Stimulated activated memory B cell treated with anti-CD40 and anti-IgM and Interleukin-4, amounts not matched to agents 10 μg/mL and 1 μg/mL and 100 μg/mL, for 72 hours (primary cell): ENCODE measurements at places on chromosomes 4 and X.

GRCh38 chr4:138859254-138859653, 156.3 kb upstream of the NOCT start:
- H3K4me1 ChIP-seq, result no peaks in the 10 kb centered on the region
- no peak for ATAC-seq
- no peak overlapping the region for H3K27ac ChIP-seq
- H3K27me3 ChIP-seq, result peaks cover 28% of the 10 kb centered on the region
- H3K36me3 ChIP-seq, result no peaks in the 10 kb centered on the region

DNA sequence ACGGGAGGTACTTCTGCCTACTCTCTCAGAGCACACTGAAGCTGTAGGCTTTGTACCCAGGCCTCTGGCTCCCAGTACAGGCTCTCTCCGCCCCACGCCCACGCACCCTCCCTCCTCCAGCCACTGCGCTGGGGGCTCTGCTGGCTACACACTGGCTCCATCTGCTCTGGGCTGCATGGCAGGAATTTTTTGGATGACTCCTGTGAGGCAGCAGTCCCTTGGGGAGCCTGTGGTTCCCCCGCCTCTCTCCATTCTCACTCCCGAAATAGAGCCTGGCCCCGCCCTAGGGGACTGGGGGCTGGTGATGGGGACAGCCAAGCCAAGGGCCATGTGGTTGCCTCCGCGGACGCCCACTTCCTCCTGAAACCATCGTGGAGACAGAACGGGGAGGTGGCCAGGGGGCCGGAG, 58.1 kb upstream of the ADRA2C start:
- peaks cover 12% of the 10 kb centered on the region for H3K4me1 ChIP-seq
- H3K27ac ChIP-seq, result no peak overlapping the region
- H3K4me3 ChIP-seq, result no peak overlapping the region
- H3K27me3 ChIP-seq, result peaks cover 38% of the 10 kb centered on the region

- H3K36me3 ChIP-seq, result no peaks in the 10 kb centered on the region
- no peak for ATAC-seq
- H3K27me3 ChIP-seq, result no peaks in the 10 kb centered on the region
- H3K4me3 ChIP-seq, result no peak overlapping the region
Observed at GRCh38 chr4:84915396-84915780, 51.1 kb downstream of the WDFY3 start.

GRCh38 chr4:41209901-41210300, 4.4 kb downstream of the APBB2 start:
- no peaks in the 10 kb centered on the region for H3K36me3 ChIP-seq
- no peak overlapping the region for H3K4me3 ChIP-seq
- no peak for ATAC-seq
- H3K27me3 ChIP-seq, result peaks cover 54% of the 10 kb centered on the region

DNA sequence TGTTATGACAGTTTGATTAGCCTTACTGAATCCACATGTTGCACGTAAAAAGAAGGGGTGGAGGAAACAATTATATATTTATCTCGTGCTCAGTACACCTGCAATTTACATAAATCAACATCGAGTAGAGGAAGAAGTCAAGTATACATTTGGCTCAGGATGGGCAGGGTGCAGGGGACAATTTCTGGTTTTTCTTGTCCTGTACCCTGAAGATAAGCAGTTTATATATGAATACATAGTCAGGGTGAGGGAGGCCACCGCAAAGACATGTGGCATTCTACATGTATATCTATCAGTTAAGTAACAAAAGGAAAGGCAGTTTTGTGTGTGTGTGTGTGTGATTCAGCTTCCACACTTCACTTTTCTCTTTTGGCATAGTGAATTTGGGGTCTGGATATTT, 11.1 kb upstream of the EREG start:
- no peak for ATAC-seq
- peaks cover 16% of the 10 kb centered on the region for H3K27me3 ChIP-seq
- H3K4me3 ChIP-seq, result no peak overlapping the region
- H3K4me1 ChIP-seq, result no peaks in the 10 kb centered on the region
- no peaks in the 10 kb centered on the region for H3K36me3 ChIP-seq

DNA sequence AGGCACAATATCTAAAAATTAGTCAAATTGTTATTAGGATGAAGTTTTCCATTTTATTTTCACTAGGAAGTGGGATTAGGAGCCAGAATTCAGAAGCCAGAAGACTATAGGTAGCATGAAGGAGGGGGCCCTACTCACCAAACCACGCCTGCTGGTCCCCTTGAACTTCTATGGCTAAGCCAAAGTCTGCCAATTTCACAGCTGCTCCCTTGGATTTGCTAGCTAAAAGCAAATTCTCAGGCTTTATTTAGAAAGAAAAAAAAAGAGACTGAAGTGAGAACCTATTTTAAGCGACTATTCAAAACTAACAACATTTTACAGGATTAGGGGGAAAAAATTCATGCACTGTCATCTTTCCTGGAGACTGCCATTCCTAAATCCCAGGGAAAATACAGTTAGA, 224.3 kb downstream of the CAMK2D start:
- H3K4me1 ChIP-seq, result no peaks in the 10 kb centered on the region
- no peak overlapping the region for H3K27ac ChIP-seq
- peaks cover 36% of the 10 kb centered on the region for H3K36me3 ChIP-seq
- no peak for ATAC-seq
- no peaks in the 10 kb centered on the region for H3K27me3 ChIP-seq
- H3K4me3 ChIP-seq, result no peak overlapping the region

DNA sequence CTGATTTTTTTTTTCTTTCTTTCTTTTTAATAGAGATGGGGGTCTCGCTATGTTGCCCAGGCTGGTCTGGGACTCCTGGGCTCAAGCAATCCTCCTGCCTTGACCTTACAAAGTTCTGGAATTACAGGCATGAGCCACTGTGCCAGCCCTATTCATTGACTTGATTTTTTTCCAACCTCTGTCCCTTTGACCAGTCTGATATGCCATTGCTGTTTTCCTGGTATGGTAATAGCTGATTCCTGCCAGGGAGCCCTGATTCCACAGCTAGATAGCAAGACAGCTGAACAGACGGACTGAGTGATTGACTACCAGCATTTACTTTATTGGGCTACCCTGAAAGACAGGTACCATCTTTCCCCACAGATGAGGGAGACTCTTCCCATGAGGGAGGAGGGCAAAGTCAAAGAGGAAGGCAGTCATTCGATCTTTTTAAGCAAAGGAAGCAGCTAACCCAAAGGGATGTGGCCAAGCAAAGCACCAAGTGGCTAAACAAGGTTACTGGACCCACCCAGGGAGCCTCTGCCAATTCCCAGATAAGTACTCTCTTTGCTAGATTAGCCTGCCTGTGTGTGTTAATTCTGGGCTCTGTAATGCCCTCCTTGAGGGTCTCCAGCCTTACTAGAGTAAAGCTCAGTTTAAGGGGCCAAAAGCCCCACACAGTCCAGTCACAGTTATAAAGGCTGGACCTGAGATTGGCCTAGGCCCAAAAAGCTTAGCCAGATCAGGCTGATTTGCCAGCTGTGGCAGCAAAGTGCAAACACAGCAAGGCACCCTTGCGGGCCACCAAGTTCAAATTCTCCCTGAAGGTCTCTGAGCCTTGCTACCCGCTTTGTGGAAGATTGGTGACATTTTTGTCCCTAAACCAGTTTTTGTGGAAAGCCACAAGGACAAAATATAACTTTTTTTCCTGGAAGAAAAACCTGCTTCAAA, 192.4 kb upstream of the GPC4 start:
- H3K4me3 ChIP-seq, result no peak overlapping the region
- H3K27ac ChIP-seq, result no peak overlapping the region
- no peak for ATAC-seq
- peaks cover 11% of the 10 kb centered on the region for H3K27me3 ChIP-seq
- no peaks in the 10 kb centered on the region for H3K36me3 ChIP-seq

DNA sequence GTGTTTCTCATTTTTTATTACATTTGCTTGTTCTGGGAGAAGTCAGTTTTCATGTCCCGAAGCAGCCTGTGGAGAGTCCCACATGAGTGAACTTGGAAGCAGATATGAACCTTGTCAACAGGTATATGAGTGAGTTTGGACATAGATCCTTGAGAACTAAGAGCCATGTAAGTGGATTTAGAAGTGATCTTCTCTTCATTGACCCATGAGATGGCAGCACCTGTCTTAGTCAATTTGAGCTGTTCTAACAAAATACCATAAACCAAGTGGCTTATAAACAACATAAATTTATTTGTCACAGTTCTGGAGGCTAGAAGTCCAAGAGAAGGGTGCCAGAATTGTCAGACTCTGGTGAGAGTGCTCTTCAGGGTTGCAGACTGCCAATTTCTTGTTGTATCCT, 1043.8 kb downstream of the ADGRL3 start:
- H3K27ac ChIP-seq, result no peak overlapping the region
- no peak for ATAC-seq
- H3K4me1 ChIP-seq, result no peaks in the 10 kb centered on the region
- H3K4me3 ChIP-seq, result no peak overlapping the region
- H3K27me3 ChIP-seq, result no peaks in the 10 kb centered on the region
- no peaks in the 10 kb centered on the region for H3K36me3 ChIP-seq

- no peaks in the 10 kb centered on the region for H3K36me3 ChIP-seq
- no peak overlapping the region for H3K27ac ChIP-seq
- H3K4me1 ChIP-seq, result no peaks in the 10 kb centered on the region
- no peaks in the 10 kb centered on the region for H3K27me3 ChIP-seq
Observed at GRCh38 chrX:54509400-54509799, 13.4 kb upstream of the FGD1 start.

- H3K27ac ChIP-seq, result peak overlapping the region; percentile 51
- H3K4me3 ChIP-seq, result peak overlapping the region; percentile 38
- H3K4me1 ChIP-seq, result peaks cover 62% of the 10 kb centered on the region
- H3K27me3 ChIP-seq, result no peaks in the 10 kb centered on the region
Observed at GRCh38 chrX:13697455-13697854, 8.5 kb downstream of the RAB9A start.

DNA sequence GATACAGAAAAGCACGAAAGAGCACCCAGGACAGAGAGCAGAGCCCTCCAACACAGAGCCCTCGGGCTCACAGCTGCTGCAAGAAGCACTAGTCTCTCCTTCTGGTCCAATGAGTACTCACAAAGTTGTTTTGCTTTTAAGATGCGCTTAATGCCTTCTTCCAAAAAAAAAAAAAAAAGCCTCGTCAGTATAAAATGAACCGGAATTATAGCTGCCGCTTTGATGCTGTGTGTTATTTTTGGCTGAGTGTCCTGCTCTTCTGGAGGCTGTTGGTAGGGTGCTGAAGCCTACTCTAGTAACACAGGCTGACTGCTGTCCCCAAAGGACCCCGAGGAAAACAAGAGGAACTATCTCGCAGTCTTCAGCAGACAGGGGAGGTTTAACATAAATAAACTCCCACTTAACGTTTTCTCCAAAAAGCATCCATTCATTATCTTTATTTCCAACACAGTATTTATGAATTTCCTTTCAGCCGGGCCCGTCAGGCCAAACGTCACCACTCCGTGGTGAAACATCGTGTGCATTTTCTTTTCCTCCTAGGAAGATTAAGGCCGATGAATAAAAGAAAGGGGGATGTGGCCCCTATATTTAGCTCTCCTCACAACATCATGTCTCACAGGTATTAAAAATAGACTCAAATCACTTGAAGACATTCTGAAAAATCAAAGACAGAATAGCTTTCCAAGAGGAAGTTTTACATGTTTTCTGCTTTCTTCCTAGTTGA, 213.7 kb upstream of the PPARGC1A start:
- no peak overlapping the region for H3K4me3 ChIP-seq
- no peaks in the 10 kb centered on the region for H3K4me1 ChIP-seq
- H3K27ac ChIP-seq, result no peak overlapping the region
- ATAC-seq, result no peak

GRCh38 chr4:169080981-169081380, 70.9 kb upstream of the CBR4 start:
- ATAC-seq, result no peak
- H3K27ac ChIP-seq, result peak overlapping the region; percentile 54
- no peaks in the 10 kb centered on the region for H3K27me3 ChIP-seq
- H3K4me3 ChIP-seq, result no peak overlapping the region
- no peaks in the 10 kb centered on the region for H3K36me3 ChIP-seq

DNA sequence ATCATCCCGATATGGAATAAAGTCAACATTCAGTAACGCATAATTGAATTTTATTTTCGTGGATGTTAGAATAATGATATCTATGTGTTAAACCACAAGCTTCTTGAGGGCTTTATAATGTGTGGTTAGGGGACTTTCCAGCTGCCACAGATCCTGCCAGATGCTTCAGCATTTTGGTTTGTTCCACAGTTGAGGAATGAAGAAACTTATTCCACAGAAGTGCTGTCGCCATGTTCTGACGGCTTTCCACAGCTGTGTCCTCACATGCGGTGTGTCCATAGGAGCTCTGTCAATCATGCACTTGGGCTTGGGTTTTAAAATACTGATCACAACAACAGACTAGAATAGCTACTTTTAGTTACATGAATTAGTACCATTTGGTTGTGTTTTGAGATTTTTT, 411.9 kb downstream of the TRIML1 start:
- H3K4me1 ChIP-seq, result no peaks in the 10 kb centered on the region
- no peaks in the 10 kb centered on the region for H3K27me3 ChIP-seq
- ATAC-seq, result no peak
- H3K27ac ChIP-seq, result no peak overlapping the region
- no peaks in the 10 kb centered on the region for H3K36me3 ChIP-seq

GRCh38 chr4:45741897-45742296, 382.0 kb downstream of the GABRG1 start:
- H3K4me3 ChIP-seq, result no peak overlapping the region
- H3K27me3 ChIP-seq, result no peaks in the 10 kb centered on the region
- no peak overlapping the region for H3K27ac ChIP-seq
- no peak for ATAC-seq

- no peak overlapping the region for H3K4me3 ChIP-seq
- no peaks in the 10 kb centered on the region for H3K4me1 ChIP-seq
- no peaks in the 10 kb centered on the region for H3K27me3 ChIP-seq
- no peak for ATAC-seq
Observed at GRCh38 chrX:137916090-137916746, 350.3 kb downstream of the ZIC3 start.

DNA sequence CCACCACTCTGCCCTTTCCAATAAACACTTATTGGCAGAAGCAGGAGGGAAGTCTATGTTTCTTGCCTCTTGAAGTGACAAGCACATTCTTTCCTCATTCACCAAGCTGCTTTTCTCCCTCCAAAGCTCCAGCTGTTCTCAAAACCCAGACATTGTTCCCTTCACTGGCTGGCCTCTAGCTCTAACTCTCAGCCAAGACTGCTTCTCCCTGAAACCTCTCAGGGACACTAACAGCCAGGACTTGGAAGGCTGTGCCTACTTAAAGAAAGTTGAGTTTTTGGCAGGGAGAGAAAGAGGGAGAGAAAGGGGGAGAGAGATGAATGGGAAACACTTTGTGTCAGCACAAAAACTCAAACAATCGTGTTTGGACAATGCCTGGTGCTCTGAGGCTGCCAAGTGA, 99.5 kb downstream of the COX18 start:
- no peaks in the 10 kb centered on the region for H3K4me1 ChIP-seq
- H3K27ac ChIP-seq, result no peak overlapping the region
- no peaks in the 10 kb centered on the region for H3K36me3 ChIP-seq

- peak within 1 kb of the TSS; percentile 90 for H3K27ac ChIP-seq
- peak within 1 kb of the TSS; percentile 86 for H3K4me3 ChIP-seq
- H3K4me1 ChIP-seq, result peaks cover 56% of the 10 kb centered on the region
Observed at GRCh38 chrX:129779747-129780146, at the start of gene SASH3. Gene SASH3 (plus strand): TSS chrX:129779949. CDS start chrX:129780098, 149 bp downstream.

- H3K36me3 ChIP-seq, result peaks cover 11% of the 10 kb centered on the region
- no peak overlapping the region for H3K27ac ChIP-seq
- no peak overlapping the region for H3K4me3 ChIP-seq
Observed at GRCh38 chr4:98573791-98574190, 84.6 kb downstream of the TSPAN5 start.
